B cell (primary cell): ENCODE measurements at places on chromosomes 7 and 10. TPM values are rescaled to one million over a fixed set of nuclear protein-coding genes. Genes with fewer than 3 reads are reported as not detected.

PODXL gene
- 5.8 and 6.0 TPM in 2 replicates for total RNA-seq

OR13A1 gene
- 2.3 TPM in 2 replicates for total RNA-seq

BMPER gene
- total RNA-seq = not detected in 2 replicates

GRCh38 chr7:112509402-112509801, 28.6 kb downstream of the LSMEM1 start:
- DNase-seq = no peak
- H3K4me3 ChIP-seq = no peak overlapping the region
- H3K27me3 ChIP-seq = no peaks in the 10 kb centered on the region
- H3K27ac ChIP-seq = no peak overlapping the region
- no peaks in the 10 kb centered on the region for H3K4me1 ChIP-seq

DNA sequence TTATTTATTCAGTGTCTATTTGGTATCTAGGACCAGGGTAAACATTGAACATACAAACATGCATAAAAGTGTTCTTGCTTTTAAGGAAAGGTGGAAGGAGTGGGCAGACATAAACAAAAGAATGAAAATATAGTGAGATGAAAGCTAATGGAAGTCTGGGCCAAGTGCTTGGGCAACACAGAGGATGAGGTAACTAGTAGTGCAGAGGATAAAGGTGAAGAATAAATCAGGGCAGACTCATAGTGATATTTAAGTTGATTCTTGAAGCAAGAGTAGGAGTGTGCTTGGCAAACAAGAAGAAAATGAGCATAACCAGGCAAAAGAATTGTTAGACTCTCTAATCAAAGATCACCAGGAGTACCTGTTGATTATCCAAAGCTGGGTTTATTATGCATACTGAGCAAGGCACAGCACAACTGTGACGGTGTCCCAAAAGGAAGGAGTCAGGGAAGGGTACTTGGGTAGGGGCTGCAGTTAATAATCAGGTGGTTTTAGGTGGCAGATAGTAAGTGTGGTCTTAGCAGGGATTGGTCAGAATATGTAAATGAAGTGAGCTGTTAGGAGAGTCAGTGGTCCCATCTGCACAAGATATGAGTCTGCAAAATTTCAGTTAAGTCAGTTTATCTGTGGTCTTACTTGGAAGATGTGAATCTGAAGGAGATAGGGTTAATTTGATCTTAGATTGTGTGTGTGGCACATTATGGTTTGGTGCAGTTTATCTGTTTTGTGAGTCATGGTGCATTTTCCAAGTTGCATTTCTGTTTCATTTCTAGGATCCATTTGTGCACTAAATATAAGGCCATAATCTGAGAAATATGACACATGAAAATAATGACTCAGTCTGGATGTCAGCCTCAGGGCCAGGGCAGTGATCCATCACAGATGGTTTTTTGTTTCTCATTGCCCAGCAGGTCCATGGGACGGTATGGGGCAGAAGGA, 30.6 kb upstream of the TAX1BP1 start:
- no peak overlapping the region for H3K4me3 ChIP-seq
- DNase-seq = no peak
- H3K4me1 ChIP-seq = no peaks in the 10 kb centered on the region
- H3K36me3 ChIP-seq = no peaks in the 10 kb centered on the region
- no peaks in the 10 kb centered on the region for H3K27me3 ChIP-seq

DNA sequence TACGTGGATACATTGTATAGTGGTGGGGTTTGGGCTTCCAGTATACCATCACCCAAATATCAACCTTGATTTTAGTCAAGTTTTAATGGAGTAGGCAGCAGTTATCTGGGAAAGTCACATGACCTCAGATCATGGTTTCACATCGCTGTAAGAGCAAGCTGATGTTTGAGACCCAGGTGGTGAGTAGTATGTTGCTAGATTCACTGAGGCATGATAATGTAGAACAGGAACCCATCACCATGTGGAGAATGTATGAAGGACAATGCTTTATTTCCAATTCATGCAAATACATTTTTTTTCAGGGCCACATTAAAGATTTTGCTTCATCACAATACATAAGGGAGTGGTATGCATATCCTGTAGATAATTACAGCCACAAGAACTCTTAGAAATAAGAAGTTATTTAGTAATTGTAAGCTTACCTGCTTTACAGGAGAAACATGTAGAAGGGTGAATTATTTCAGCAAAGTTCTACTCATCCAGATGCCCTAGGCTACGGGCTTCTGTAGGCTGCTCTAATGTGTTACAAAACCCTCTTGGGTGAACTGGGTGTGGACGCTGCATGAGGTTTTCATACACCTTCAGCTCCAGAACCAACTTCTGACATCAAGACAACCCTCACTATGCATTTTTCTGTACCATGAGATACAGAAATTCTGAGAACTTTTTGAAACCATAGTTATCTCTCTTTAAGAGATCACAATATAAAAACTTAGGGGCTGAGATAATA, 27.6 kb upstream of the LAMB4 start:
- H3K27me3 ChIP-seq = no peaks in the 10 kb centered on the region
- DNase-seq = no peak
- H3K4me1 ChIP-seq = no peaks in the 10 kb centered on the region
- no peak overlapping the region for H3K4me3 ChIP-seq

GRCh38 chr10:106560925-106561640, 603.4 kb downstream of the SORCS1 start:
- H3K36me3 ChIP-seq = no peaks in the 10 kb centered on the region
- H3K27ac ChIP-seq = no peak overlapping the region
- no peaks in the 10 kb centered on the region for H3K4me1 ChIP-seq
- no peak for DNase-seq
- no peaks in the 10 kb centered on the region for H3K27me3 ChIP-seq

GRCh38 chr7:23247603-23248335, 1.2 kb downstream of the GPNMB start:
- peak; percentile 54 for DNase-seq
- no peaks in the 10 kb centered on the region for H3K36me3 ChIP-seq
- no peak overlapping the region for H3K27ac ChIP-seq
- H3K27me3 ChIP-seq = peaks cover 12% of the 10 kb centered on the region
- peaks cover 12% of the 10 kb centered on the region for H3K4me1 ChIP-seq

GRCh38 chr7:18607025-18607424, 111.5 kb downstream of the HDAC9 start:
- no peaks in the 10 kb centered on the region for H3K4me1 ChIP-seq
- no peak for DNase-seq
- no peaks in the 10 kb centered on the region for H3K27me3 ChIP-seq
- peaks cover 68% of the 10 kb centered on the region for H3K36me3 ChIP-seq
- no peak overlapping the region for H3K4me3 ChIP-seq

GRCh38 chr7:8192897-8193296, 69.1 kb downstream of the ICA1 start:
- no peaks in the 10 kb centered on the region for H3K27me3 ChIP-seq
- H3K4me3 ChIP-seq = no peak overlapping the region
- H3K36me3 ChIP-seq = no peaks in the 10 kb centered on the region
- peaks cover 5% of the 10 kb centered on the region for H3K4me1 ChIP-seq
- H3K27ac ChIP-seq = no peak overlapping the region

DNA sequence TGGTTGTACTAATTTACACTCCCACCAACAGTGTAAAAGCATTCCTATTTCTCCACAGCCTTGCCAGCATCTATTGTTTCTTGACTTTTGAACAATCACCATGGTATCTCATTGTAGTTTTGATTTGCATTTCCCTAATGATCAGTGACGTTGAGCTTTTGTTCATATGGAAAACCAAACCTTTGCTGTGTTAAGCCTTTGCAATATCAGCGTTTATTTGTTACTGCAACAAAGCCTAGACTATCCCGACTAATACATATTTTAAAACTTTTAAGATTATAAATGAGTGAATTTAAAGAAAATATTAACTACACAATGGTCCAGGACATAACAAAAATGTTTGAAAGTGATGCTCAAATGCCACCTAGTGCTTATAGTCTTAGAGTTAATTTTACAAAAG, 26.6 kb downstream of the TRIL start:
- no peak for DNase-seq
- no peaks in the 10 kb centered on the region for H3K36me3 ChIP-seq
- no peaks in the 10 kb centered on the region for H3K27me3 ChIP-seq

- no peak overlapping the region for H3K27ac ChIP-seq
- no peaks in the 10 kb centered on the region for H3K4me1 ChIP-seq
- DNase-seq = no peak
- no peaks in the 10 kb centered on the region for H3K27me3 ChIP-seq
- H3K36me3 ChIP-seq = no peaks in the 10 kb centered on the region
These were observed 361.9 kb downstream of the GLRX3 start for GRCh38 chr10:130498042-130498441.

DNA sequence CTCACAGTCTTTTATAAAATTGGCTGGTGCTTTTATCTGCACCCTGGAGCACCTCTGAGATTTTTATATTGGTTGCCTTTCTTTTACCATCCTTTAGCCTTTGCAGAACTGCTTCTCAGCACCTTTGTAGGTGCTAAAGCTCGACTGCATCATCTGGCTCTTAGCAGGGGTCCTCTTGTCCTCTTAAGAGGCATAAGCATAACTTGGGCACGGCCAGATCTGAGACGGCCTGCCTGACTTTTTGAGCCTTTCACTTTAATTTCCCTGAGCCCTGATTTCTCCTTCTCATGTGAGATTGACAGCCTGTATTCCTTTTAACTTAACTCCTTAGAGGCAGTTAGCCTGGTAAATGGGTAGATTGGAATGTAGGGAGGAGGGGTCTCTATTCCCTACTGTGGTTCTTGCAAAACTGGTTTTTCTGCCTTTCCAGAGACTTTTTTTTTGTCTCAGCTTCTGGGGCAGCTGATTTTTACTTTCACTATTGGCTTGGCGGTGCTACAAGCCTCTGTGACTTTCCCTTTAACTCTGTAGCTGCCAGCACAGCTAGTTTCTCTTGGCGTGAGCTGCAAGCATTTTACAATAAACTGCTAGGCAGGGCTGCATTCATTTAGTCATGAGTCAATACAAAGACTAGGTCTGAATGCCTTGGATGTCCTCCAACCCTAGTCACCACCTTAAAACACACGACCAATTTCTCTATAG, 24.0 kb downstream of the ZPBP start:
- no peaks in the 10 kb centered on the region for H3K36me3 ChIP-seq
- DNase-seq = peak; percentile 46
- peak overlapping the region; percentile 75 for H3K27ac ChIP-seq
- peaks cover 20% of the 10 kb centered on the region for H3K4me1 ChIP-seq
- H3K27me3 ChIP-seq = no peaks in the 10 kb centered on the region

GRCh38 chr10:110820321-110820814, 51.4 kb upstream of the PDCD4 start:
- no peaks in the 10 kb centered on the region for H3K27me3 ChIP-seq
- peaks cover 24% of the 10 kb centered on the region for H3K4me1 ChIP-seq
- H3K36me3 ChIP-seq = no peaks in the 10 kb centered on the region
- DNase-seq = no peak
- H3K4me3 ChIP-seq = no peak overlapping the region
- no peak overlapping the region for H3K27ac ChIP-seq

DNA sequence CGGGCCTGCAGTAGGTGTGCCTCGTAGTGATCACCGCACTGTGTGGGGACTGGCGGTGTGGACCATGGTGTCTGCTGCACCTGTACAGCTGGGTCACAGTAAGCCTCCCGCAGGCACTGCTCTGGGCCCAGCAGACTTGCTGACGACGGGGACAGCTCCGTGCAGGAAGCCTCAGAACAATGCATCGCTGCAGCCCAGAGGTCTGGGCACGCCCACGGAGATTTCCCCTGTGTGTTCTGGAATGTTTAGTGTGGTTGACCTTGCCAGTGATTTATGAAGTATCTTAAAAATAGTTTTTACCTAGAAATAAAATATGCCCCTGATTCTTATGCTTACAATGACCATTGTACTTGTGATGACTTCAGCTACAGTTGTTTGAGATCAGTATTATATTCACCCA, 59.1 kb upstream of the ZNF32 start:
- no peaks in the 10 kb centered on the region for H3K36me3 ChIP-seq
- no peak for DNase-seq
- no peaks in the 10 kb centered on the region for H3K4me1 ChIP-seq

- H3K4me1 ChIP-seq = no peaks in the 10 kb centered on the region
- H3K27ac ChIP-seq = no peak overlapping the region
- H3K36me3 ChIP-seq = no peaks in the 10 kb centered on the region
- H3K4me3 ChIP-seq = no peak overlapping the region
These were observed 239.1 kb downstream of the EBF3 start for GRCh38 chr10:129725011-129725410.

GRCh38 chr7:27082171-27082570, 13.6 kb downstream of the HOXA1 start:
- H3K27ac ChIP-seq = no peak overlapping the region
- DNase-seq = no peak

GRCh38 chr7:39414224-39415035, 151.8 kb upstream of the YAE1 start:
- peak overlapping the region; percentile 83 for H3K4me3 ChIP-seq
- no peaks in the 10 kb centered on the region for H3K36me3 ChIP-seq
- DNase-seq = peak; percentile 62
- H3K27me3 ChIP-seq = no peaks in the 10 kb centered on the region
- peaks cover 13% of the 10 kb centered on the region for H3K4me1 ChIP-seq
